ENCODE measurements at places on chromosomes 2 and 18.

DNA sequence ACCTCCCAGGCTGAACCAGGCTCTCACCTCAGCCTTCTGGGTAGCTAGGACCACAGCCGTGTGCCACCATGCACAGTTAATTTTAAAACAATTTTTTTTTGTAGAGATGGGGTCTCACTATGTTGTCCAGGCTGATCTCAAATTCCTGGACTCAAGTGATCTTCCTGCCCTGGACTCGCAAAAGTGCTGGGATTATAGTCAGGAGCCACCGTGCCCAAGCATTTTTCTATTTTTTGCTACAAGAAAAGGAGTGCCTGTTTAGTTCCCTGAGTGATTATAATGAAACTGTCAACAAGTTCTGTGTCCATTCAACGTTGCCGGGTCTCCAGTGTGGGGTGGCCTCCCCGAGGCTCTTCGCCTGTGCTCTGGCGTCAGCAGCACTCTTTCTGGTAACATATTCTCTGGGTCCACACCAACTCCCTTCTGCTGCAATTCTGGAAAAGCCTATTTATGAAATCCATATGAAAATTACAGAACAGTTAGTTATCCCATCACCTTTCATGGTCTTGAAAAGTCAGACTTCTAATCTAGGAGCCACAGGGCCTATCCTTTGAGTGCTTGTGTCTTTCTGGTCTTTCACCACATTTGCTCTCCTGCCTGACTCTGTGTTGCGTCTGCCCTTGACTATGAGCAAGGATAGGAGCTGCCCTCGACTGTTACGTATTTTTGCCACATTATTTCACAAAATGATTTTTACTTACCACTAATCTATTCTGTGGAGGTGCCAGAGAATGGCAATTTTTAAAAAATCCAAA is 172.7 kb downstream of the SOCS6 start:
- no peak for DNase-seq

- DNase-seq: no peak
These were observed 49.9 kb downstream of the ALPK2 start for GRCh38 chr18:58578835-58579560.

- peak; percentile 44 for DNase-seq
These were observed 725 bp upstream of the ANKRD53 start for GRCh38 chr2:70977605-70978205.

DNA sequence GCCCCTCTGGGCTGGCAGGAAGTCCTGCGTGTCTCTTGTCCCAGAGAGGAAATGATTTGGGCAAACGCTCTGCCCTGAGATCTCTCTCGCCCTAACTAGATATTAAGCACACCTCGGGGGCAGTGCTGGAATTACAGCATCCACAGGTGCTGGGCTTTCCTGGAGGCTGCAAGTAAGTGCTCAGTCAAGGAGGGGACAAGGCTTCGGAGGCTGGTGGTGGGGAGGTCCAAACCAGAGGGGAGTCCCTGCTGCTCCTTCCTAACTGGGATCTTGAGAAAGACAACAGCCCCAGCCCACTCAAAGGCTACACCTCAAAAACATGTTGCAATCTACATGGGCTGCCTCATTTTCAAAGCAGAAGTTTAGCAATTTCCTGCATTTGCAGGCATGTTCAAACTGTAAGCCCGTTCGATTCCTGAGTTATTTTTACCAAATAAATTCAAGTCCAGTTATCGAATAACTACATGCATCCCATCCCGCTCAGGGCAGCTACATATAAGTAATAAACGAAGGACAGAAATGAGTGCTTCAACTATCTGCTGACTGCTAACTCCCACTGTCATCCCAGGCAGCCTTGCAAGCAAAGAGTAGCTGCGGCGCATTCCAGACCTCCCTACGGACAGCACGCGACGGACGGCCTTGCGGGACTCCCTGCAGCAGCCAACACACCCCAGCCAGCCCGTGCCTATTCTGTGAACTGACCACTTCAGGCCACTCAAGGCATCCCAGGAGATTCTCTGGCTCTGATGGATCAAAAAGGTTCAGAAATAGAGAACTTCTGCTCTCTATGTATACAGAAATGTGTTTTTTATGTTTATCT is 27.5 kb downstream of the ZNF516 start:
- peak; percentile 83 for DNase-seq

GRCh38 chr18:43009674-43010073 is 105.8 kb downstream of the RIT2 start:
- DNase-seq: no peak

GRCh38 chr18:79775441-79776221 is 22.1 kb upstream of the KCNG2 start:
- no peak for DNase-seq

- DNase-seq: no peak
These were observed 459 bp upstream of the ESPNL start for GRCh38 chr2:238099714-238100048.

DNA sequence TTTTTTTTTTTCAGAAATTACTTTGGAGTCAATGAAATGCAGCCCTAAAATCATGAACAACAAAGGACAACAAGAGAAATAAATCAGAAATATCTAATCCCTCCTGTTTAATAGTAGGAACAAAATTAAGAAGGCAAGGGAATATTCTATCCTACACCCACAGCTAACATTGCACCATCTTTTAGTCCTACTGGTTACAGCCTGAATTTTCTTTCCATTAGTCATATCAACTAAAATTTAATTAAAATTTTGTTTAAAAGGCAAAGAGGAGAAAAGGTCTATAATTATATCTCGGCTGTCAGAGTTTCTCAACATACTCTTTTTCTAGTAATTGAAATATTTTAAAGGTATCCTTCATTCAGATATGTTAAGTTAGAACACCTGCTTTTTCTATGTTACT is 61.9 kb downstream of the DTNA start:
- DNase-seq: no peak

DNA sequence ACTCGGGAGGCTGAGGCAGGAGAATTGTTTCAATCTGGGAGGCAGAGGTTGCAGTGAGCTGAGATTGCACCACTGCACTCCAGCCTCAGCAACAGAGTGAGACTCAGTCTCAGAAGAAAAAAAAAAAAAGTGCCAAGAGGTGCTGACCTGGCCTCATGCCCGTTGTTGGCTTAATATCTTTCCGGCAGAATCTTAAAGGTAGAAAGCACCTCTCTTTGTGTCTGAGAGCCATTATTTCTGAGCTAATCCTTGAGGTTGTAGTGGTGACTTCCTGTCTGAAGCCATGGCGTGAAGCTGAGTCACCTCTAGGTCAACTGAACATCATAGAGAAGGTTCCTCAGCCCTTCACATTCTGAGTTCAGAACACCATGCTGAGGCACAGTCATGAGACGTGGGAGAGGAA is 60.4 kb downstream of the WDSUB1 start:
- peak; percentile 61 for DNase-seq

- no peak for DNase-seq
These were observed 13.9 kb upstream of the ARHGEF4 start for GRCh38 chr2:130822766-130823165.

DNA sequence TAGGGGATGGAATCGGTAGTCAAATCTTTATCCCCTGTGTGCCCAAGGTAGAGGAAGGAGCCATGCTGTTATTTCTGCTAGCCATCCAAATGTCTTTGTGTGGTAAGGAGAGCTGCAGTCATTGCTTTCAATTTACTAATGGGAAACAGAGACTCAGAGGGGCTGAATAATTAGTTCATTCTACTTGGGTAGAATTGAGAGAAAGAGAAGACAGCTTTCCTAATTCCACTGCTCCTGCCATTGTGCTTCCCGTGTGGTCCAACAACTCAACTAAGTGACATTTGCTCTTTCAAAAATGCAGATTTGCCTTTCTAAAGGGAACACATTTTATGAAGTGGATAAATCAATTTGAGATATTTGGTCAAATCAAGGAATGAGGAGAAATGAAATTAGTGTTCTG is 136.1 kb downstream of the AQP4 start:
- DNase-seq: no peak

GRCh38 chr18:11689669-11690565 is 853 bp downstream of the GNAL start:
- DNase-seq: peak; percentile 56

DNA sequence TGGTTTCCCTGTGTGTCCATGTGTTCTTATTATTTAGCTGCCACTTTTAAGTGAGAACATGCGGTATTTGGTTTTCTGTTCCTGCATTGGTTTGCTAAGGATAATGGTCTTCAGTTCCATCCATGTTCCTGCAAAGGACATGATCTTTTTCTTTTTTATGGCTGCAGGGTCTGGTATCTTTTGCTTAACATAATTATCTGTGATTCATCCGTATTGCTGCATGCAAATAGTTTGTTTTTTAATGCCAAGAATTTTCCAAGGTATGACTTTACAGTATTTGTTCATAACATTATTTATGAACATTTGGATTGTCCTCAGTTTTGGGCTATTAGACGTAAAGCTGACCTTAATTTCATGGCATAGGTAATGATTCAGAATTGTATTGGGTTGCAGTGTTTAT is 17.8 kb downstream of the GIGYF2 start:
- DNase-seq: no peak

DNA sequence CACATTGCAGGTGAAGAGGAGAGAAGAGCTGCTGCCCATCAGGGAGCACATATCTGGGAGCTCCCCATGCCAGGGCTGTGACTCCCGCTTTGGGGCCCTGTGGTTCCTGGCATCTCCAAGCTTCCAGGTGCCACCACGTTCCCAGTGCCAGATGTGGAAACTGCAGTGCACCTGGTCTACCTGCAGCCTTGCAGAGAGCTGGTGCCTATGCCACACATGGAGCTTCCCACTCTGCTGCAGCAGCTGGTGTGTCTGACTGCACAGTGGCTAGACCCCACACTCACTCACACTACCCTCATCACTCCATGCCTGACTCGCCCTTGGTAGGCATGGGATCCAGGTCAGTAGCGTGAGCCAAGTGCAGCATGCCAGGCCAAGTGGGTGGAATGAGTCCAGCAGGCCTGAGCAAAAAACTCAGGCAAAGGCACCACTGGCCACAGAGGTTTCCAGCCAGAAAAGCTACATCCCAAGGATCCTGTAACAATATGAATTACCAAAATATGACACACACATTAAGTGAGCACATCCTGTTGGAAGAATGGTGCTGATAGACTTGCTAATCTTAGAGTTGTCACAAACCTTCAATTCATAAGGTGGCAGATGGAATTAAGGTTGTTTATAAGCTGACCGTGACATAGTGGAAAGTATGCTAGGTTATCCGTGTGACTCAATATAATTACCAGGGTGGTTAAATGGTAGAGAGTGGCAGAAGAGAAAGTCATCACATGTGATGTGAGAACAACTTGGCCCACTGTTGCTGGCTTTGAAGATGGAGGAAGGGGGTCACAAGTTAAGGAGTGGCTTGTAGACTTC is 150.9 kb downstream of the EHBP1 start:
- no peak for DNase-seq

DNA sequence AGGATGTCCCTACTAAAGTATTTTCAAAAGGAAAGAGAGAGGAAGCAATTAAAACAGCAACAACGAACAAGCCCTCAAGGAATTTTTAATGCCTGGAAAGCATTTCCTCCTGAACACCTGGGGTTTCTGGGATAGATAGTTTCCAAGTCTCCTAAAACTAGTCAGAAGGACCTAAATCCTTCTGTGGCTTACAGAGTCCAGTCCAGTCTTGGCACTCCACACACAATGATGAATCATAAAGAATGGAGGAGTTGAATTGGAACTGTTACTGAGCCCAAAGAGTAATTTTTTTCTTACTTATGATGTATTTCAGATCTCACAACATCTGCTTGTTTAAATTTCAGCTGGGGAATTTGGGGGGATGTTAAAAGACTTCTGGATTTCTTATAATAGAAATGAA is 144.6 kb upstream of the SETBP1 start:
- DNase-seq: no peak

GRCh38 chr2:229416116-229416694 is 145.1 kb upstream of the PID1 start:
- DNase-seq: peak; percentile 68

GRCh38 chr2:96231316-96231715 is 22.7 kb upstream of the STARD7 start:
- no peak for DNase-seq

- no peak for DNase-seq
These were observed 30.5 kb upstream of the TMEM131 start for GRCh38 chr2:98026292-98026691.

- no peak for DNase-seq
These were observed 99.0 kb upstream of the COPS8 start for GRCh38 chr2:236986524-236987330.

DNA sequence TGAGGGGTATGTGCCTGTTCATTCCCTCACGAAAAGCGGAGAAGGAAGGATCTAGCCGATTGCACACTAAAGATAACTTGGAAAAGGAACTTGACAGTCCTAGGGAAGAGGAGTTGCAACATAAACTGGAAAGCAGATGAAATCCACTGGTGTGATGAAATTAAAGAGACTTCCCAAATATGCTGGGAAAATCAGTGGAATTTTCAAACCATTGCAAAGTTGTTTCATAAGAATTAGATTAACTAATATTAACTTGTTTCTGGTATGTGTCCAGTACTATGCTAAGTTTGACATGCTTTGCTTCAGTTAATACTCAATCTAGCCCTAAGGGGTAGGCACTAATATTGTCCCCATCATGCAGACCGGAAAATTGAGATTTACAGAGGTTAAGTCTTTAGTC is 222.7 kb downstream of the IKZF2 start:
- no peak for DNase-seq

- no peak for DNase-seq
These were observed 117.0 kb upstream of the EML6 start for GRCh38 chr2:54606393-54606958.

DNA sequence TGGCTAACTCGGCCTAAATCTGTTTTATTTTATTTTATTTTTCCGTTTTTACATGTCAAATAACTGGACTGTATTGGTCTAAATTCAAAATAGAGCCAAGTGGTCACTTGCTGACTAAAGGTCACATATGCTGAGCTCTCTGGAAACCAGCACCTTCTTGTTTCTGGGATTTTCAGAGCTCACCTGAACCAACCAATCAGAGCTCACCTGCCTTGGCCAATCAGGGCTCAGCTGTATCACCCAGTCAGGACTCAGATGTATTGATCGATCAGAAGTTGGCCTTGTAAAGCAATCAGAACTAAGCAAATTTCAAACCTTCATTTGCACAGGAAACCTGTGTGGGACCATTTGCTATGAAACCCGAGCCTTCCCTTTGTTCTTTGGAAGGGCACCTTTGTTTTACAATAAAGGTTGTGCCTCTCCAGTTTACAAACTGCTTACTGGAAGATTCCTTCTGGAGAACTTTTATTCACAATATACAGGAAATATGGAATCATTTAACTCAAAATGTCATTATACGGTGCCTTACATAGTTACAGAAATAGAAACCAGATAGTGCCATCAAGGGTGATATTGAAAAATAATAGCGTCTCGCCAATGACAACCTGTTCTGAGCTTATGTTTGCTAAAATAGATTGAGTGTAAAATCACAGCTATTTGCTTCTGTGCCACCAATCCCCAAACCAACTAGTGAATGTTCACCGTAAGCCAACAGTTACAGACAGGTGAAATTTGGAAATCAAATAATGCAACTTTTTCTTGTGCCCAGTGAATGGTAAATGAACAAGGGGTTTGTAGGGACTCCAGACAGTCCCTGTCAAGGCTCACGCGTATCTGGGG is 17.3 kb upstream of the PSD4 start:
- DNase-seq: no peak
